Astrocyte (in vitro differentiated cells and primary cell): ENCODE measurements at places on chromosomes 6 and 20. TPM values are rescaled to one million over a fixed set of nuclear protein-coding genes. Genes with fewer than 3 reads are reported as not detected.

GRCh38 chr20:14264869-14265268 is 72.5 kb downstream of the FLRT3 start:
- no peak for DNase-seq

The CRYBG1 gene
- 0.64 and 1.4 TPM in 2 replicates for total RNA-seq

DNA sequence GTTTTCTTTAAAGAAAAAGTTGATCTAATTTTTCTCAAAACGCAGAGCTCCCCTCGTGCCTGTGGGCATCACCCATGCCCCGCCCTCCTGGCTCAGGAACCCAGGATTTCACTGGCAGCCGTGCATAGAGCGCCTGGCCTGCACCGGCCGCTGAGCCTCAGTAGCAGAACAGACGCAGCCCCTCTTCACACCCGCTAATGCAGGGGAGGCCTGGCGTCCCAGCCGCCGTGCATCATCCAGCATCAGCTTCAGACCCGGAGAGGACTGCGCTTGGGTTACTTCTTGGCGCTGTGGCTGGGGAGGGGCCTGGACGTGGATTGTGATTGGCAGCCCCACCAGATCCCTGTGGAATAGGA is 18.1 kb downstream of the RBM38 start:
- DNase-seq = no peak

DNA sequence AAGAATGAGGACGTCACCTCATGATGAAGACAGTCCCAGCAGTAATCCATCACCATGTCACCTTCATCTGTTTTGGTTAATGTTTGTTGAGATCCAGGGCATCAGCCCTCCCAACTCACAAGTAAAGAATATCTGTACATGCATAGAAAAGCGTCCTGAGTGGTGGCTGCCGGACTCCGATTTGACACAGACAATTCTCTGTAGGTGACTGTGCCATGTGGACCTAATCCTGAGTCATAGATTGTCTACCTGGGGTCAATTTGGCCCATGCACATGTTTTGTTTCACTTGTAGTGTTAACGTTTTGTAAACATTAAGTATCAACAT is 168.4 kb upstream of the UST start:
- DNase-seq = no peak

The CLIC5 gene
- 0.14 and 0.32 TPM in 2 replicates for total RNA-seq

GRCh38 chr6:82775361-82775760 is 290.3 kb downstream of the UBE3D start:
- peak; percentile 3 for DNase-seq

The TLDC2 gene
- not detected in 2 replicates for total RNA-seq

GRCh38 chr6:82246802-82247504 is 591 bp downstream of the IBTK start:
- DNase-seq = peak; percentile 36

GRCh38 chr6:142722012-142722411 is 223.0 kb downstream of the HIVEP2 start:
- no peak for DNase-seq

The ENPP3 gene
- 0.19 TPM in 1 of 2 replicates, not detected in the other for total RNA-seq

The OR2H1 gene
- total RNA-seq = not detected in 2 replicates

- DNase-seq = peak; percentile 91
These were observed 67.6 kb downstream of the MRPL14 start for GRCh38 chr6:44059359-44060346.

GRCh38 chr6:95232446-95232845 is 344.9 kb upstream of the MANEA start:
- no peak for DNase-seq

DNA sequence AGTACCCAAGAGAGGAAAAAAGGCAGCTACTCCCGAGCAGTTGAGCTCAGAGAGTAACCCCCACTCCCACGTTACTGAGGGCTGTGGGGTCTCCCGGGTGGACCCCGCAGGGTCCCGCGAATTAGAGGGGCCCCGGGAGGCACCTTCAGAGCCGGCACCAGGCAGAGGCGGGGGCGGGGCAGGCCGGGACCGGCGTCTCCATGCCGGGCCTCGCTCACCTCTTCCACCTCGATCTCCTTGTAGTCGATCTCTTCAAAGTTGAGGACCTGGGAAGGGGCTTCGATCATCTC is 381 bp downstream of the MAP3K7 start:
- DNase-seq = no peak

- DNase-seq = no peak
These were observed 29.0 kb downstream of the NFATC2 start for GRCh38 chr20:51513545-51513944.

DNA sequence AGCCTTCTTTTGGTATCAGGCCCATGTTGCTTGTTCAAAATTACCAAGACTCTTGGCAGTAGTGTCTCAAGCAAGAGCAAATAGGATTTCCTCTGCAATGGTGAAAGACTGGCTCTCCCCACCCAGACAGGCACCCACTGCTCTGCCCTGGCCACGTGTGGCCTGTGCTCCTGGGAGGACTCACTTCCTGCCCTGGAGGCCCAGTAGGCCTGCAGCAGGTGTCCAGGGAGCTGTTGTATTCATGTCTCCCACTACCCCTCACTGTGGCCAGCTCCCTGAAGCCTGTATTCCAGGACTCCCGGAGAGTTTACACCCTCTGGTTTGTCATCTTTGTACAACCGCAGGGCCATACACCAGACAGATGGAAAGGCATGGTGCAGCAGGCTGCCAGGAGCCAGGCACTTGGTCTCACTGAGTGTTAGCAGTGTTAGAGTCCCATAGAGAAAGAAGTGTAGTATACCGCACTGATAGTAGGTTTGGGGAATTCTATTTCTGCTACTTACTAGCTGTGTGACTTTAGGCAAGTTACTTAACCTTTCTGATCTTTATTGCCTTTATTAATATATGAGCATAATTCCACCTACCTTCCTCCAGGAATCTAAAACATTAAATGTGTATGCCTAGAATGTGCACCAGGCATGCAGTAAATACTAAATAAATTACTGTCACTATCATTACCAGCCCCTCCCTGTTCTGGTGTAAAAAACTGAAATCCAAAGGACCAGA is 159.7 kb downstream of the TMEM242 start:
- no peak for DNase-seq

DNA sequence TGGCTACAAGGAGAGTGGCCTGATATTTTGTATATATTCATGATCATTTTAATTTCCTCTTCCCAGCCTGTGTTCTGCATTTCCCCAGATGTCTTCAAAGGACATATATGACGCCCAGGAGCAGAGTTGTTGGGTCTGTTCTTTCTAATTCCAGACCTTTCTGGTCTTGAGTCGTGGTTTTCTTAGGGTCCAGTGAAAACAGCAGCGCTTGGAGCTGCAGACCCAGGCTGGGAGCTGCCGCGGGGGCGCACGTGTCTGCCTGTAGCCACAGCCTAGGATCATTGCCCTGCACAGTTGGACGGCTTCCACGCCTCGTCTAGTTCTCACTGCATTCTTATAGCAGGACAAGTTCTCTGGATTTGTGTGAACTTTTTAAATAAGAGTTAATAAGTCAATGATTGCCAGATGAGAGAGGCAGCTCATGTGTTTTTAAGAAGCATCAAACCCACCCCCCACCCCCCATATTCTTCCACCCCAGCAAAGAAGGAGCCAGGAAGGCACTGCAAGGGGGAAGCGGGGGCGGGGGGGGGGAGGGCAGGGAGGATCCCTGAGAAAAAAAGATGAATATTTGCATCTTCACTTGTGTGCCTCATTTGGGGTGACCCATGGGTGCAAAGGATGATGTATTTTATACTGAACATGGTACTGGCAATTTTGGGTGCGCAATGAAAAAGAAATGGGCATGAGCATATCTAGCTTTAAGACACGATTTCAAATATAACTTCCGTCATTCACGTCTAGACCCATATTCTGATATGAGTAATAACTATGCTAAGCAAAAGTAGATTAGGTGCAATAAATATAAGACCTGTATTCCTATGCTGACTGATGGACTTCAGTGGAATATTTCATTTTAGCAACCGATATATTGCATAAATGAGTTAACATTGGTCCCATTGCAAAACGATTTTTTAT is 160.0 kb downstream of the TBXT start:
- DNase-seq = peak; percentile 80

DNA sequence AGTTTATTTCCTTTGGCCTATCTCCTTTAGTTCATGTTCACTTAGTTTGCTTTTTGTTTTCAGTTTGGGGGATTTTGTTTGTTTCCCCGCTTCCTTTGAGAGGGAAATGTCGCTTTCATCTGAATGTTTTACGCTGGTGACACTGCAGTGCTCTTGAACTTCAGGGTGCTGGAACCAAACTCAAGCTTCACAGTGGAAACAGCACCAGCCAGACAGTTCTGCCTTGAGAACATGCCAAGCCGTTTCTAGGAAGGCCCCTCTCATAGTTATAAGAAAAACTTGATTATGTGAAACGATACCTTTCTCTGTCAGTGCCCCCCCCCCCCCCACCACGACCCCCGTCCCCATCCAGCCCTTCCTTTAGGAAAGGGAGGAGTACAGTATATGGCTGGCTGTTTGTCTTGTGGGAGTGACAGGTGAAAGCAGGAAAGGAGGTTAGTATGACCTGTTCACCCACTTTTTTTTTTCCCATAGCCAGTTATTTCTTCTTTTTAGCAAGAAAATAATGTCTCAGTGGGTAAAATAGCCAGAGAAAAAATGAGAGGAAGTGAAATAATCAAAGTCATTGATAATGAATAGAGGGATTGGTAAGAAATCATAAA is 130.1 kb downstream of the LRRC1 start:
- DNase-seq = no peak

DNA sequence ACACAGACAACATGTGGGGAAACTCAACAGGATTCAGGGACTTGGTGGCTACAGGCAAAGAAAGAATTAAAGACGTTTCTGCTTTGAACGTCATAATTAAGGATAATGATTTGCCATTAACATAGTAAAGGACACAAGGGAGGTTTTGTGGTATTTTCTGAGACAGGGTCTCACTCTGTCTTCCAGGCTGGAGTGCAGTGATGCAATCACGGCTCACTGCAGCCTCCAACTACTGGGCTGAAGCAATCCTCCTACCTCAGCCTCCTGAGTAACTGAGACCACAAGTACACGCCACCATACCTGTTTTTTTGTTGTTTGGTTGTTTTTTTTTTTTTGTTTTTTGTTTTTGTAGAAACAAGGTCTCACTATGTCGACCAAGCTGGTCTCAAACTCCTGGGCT is 62.4 kb downstream of the MAP3K5 start:
- no peak for DNase-seq

- DNase-seq = no peak
These were observed 542.9 kb upstream of the IMPG1 start for GRCh38 chr6:76615395-76615794.

The MUC21 gene
- total RNA-seq = not detected in 2 replicates

GRCh38 chr6:134119486-134119885 is 67.1 kb upstream of the SLC2A12 start:
- DNase-seq = no peak

The METTL24 gene
- total RNA-seq = 0.36 and 0.75 TPM in 2 replicates

DNA sequence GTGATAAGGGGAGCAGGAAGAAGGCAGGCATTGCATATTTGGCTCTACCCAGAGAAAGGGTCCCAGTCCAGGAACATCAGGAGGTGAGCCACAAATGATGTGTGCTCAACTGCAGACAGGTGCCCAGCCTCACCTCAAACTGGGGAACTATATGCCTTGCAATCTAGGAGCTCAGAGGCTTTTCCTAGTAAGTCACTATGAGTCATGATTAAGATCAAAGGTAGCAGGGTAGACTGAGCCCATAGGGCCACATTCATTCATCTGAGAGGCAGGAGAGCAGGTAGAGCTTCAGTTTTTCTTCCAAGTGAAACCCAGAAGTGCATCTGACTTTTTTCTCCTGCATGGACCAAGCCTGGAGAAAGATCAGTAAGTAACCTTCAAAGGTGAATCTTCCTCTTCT is 31.3 kb downstream of the MARCKS start:
- no peak for DNase-seq

- DNase-seq = no peak
These were observed 71.9 kb upstream of the CNR1 start for GRCh38 chr6:88238065-88238464.

The MYCT1 gene
- 0.61 and 1.0 TPM in 2 replicates for total RNA-seq

The SEL1L2 gene
- not detected in 2 replicates for total RNA-seq

The PACRG gene
- 0.72 TPM in 1 of 2 replicates, not detected in the other for total RNA-seq

- no peak for DNase-seq
These were observed 51.1 kb downstream of the KCTD20 start for GRCh38 chr6:36493859-36494258.

- DNase-seq = no peak
These were observed 333.9 kb downstream of the TBC1D32 start for GRCh38 chr6:121000381-121000780.

DNA sequence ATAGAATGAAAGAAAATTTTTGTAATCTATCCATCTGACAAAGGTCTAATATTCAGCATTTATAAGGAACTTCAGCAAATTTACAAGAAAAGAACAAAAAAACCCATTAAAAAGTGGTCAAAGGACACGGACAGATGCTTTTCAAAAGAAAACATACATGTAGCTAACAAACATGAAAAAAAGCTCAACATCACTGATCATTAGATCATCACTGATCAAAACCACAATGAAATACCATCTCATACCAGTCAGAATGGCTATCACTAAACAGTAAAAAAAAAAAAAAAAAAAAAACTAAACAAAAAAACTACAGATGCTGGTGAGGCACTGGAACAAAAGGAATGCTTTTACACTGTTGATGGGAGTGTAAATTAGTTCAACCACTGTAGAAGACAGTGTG is 837.1 kb downstream of the EPHA7 start:
- no peak for DNase-seq

DNA sequence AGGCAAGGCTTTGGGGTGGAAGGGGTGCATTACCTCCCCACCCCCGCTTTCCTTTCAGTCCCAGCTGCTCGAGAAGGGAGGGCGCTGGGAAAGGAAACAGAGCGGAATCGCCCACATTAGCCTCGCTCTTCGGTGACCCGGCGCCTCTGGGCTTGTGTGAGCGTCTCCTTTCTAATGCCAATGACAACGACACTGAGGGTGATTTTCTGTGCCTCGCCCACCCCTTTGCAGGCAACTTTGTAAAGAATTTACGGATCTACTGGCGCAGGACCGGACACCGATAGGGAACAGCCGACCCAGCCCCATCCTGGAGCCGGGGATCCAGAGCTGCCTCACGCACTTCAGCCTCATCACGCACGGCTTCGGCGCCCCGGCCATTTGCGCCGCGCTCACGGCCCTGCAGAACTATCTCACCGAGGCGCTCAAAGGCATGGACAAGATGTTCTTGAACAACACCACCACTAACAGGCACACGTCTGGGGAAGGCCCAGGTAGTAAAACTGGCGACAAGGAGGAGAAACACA is 24.3 kb downstream of the TFAP2B start:
- no peak for DNase-seq

GRCh38 chr20:47863981-47864380 is 78.7 kb upstream of the SULF2 start:
- DNase-seq = no peak
